ENCODE measurements at places on chromosomes 3 and 15. TPM values are rescaled to one million over a fixed set of nuclear protein-coding genes. Genes with fewer than 3 reads are reported as not detected.

Gene ATXN7
- total RNA-seq = 22.0 TPM

- no peak for DNase-seq
Observed at GRCh38 chr3:21729331-21729730, 21.7 kb downstream of the ZNF385D start.

- no peak for DNase-seq
Observed at GRCh38 chr15:67125589-67126502, 60.4 kb downstream of the SMAD3 start.

- DNase-seq = no peak
Observed at GRCh38 chr3:12766541-12766940, 7.5 kb upstream of the TMEM40 start.

DNA sequence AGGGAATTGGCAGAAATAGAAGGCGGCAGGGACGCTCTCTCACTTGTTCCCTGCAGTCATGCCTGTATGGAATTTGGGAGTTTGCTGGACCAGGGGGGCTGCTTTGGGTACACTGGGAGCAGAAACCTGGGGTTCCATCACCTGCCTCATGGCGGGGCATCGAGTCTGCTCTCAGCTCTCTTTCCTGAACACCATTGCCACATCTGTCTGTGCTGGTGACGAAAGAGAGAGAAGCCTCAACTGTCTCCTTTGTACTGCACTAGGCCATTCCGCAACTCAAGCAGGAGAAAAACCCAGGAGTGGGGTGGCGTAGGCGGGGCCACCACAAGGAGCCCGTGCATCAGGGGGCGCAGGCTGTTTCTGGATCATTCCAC, 14.0 kb downstream of the TMEM158 start:
- DNase-seq = no peak
